Thymus (tissue), 14 donors: ENCODE measurements at places on chromosomes 2 and 18. TPM values are rescaled to one million over a fixed set of nuclear protein-coding genes. Genes with fewer than 3 reads are reported as not detected.

The ALKAL2 gene
- total RNA-seq, result 1.7 TPM

DNA sequence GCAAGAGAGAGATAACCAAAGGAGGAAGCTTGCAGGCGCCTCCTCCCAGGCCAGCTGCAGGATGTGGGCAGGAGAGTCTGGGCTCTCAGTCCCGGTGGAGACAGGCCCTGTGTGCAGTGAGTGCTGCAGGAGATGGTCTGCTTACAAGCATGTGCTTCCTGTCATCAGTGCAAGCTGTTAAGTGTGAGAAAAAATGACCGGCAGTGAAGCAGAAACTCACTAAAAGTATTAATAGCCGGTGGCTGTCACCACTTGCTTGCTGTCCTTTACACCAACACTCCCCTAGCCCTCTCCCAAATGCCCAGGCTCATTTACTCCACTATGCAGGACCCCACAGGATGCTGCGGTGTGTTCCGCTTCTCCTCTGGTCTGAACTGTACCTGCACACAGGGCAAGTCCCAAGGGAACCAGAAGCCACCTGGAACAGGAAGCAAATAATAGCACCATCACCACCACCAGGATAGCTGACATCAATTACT lies 435.6 kb upstream of the HS6ST1 start:
- no peak for DNase-seq

GRCh38 chr2:241894056-241894641 lies 24.6 kb downstream of the RTP5 start:
- DNase-seq, result no peak

GRCh38 chr2:72361521-72361920 lies 213.9 kb upstream of the CYP26B1 start:
- no peak for DNase-seq
